ENCODE measurements at places on chromosomes 3 and 15.

DNA sequence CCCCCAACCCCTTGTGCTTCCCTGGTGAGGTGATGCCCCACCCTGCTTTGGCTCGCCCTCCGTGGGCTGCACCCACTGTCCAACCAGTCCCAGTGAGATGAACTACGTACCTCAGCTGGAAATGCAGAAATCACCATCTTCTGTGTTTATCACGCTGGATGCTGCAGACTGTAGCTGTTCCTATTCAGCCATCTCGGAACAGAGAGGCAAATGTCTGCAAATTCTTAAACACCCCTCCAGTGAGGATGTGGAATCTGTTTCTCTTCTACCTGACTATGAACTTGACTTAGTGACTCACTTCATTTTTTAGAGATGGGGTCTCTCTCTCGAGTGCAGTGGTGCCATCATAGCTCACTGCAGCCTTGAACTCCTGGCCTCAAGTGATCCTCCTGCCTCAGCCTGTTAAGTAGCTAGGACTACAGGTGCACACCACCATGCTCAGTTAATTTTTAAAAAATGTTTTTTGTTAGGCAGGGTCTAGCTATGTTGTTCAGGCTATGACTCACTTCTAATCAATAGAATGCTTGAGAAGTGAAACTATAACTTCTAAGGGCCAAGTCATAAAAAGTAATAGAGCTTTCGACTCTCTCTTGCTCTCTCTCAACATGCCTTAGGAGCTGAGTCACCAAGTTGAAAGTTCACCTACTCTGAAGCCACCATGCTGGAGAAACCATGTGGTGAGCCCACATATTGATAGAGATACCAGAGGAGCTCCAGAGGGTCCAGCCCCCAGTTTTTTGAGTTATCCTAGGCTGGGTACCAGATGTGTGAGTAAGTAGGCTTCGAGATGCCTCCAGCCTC, 11.5 kb upstream of the PARP14 start:
- no peak for DNase-seq

DNA sequence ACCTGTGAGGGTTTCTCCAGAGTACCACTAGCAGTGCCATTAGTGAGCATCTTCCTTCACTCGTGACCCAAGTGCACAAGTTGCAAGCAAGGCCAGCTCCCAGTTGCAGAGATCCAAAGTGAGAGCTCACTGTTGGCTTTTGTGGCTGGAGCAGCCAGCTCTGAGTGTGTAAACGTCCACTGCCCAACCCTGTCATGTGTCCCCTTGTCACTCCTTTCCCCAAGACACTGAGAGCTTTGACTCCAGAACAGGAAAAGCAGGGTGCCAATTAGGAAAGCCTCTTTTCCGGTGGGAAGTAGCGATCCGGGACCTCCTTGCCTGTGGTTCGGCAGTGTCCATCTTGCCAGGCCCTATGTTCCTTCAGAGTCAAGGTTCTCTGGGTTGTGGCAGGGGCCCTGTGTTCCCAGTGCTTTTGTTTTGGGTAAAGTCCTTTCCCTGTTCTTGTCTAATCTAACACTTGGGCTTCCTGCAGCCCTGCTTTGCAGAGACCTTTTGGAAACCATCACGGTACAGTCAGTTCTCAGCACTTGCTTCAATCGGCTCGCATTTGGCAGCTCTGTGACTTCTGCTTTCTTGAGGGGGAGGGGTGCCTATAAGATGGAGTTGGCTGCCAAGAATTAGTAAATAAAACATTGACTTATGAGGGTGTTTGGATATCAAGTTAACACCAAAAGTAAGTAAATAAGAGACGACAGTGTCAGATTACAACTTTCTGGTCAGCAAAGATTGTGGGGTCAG, 90.5 kb downstream of the DNASE1L3 start:
- DNase-seq, result no peak

- peak; percentile 4 for DNase-seq
Measured at GRCh38 chr3:160801386-160802118, 45.5 kb downstream of the PPM1L start.

GRCh38 chr3:192747746-192748145, 20.4 kb upstream of the FGF12 start:
- DNase-seq, result no peak

DNA sequence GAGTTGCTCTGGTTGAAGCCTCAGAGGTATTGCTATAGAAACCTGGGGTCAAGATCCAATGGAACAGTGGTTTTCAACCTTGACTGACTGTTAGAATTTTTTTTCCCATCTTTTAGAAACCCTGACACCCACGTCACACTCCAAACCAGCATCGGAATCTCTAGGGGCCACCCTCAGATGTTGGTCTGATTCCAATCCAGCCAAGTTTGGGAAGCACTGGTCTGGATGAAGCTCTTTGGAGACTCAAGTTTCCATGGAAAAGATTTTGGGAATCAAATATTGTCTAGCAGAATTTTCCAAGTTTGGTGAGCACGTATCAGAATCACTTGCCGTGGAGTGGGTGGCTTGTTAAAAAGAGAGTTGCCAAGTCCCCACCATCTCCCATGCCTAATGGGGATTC, 103.8 kb downstream of the THSD4 start:
- no peak for DNase-seq

GRCh38 chr3:196502775-196503195, 783 bp downstream of the RNF168 start:
- DNase-seq, result peak; percentile 52

DNA sequence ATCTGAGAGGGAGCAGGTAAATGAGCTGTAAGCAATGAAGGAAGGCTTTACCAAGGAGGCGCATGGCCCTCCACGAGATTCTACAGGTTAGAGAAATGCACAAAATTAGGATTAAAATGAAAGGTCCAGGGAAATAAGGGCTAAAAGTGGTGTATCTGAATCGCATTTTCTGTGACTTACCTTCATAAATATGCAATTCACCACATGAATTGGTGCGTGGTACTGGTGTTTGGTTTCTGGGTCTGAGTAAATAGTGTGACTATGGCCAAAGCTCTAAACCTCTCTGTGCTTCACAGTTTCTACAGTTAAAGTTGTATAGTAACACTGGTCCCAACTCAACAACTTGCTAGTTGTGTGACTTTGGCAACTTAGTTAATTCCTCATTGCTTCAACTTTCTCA, 8.1 kb downstream of the ARPP21 start:
- DNase-seq, result no peak

- DNase-seq, result no peak
Measured at GRCh38 chr3:66348704-66349103, 127.9 kb downstream of the SLC25A26 start.

GRCh38 chr15:85396554-85396953, 16.2 kb downstream of the AKAP13 start:
- DNase-seq, result no peak

- DNase-seq, result peak; percentile 69
Measured at GRCh38 chr15:63892794-63893441, 59.2 kb upstream of the HERC1 start.

GRCh38 chr3:195356151-195357086, 85.5 kb upstream of the XXYLT1 start:
- no peak for DNase-seq

DNA sequence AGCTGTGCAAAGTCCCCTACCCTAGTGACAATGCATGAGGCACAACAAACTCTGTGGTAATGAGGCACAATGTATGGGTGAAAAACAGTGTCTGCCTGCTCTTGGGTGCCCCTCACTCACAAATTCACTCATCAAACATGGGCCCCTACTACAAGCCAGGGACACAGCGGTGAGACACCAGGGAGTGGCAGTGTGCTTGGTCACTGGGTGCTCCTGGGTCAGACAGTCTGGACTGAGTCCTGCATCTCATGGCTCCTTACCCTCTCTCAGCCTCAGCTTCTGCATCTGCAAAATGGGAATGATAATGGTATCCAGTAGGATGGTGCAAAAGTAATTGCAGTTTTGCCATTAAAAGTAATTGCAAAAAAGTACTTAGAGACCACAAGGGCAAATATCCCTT, 184.7 kb downstream of the MEGF11 start:
- DNase-seq, result no peak

- DNase-seq, result no peak
Measured at GRCh38 chr3:175988401-175988800, 1129.3 kb downstream of the NAALADL2 start.

GRCh38 chr3:87958289-87958688, 100.5 kb downstream of the CGGBP1 start:
- DNase-seq, result no peak

- DNase-seq, result no peak
Measured at GRCh38 chr3:134931045-134931785, 136.2 kb downstream of the EPHB1 start.

GRCh38 chr3:149267565-149267964, 45.9 kb upstream of the CP start:
- no peak for DNase-seq

Data from activated T-cell treated with anti-CD3 and anti-CD28 coated beads for 24 hours (primary cell).